ENCODE measurements at places on chromosomes 4 and X.

- no peak for DNase-seq
Observed at GRCh38 chr4:119070301-119070700, 65.3 kb upstream of the MYOZ2 start.

GRCh38 chrX:84611843-84612636 is 109.8 kb upstream of the HDX start:
- no peak for DNase-seq

DNA sequence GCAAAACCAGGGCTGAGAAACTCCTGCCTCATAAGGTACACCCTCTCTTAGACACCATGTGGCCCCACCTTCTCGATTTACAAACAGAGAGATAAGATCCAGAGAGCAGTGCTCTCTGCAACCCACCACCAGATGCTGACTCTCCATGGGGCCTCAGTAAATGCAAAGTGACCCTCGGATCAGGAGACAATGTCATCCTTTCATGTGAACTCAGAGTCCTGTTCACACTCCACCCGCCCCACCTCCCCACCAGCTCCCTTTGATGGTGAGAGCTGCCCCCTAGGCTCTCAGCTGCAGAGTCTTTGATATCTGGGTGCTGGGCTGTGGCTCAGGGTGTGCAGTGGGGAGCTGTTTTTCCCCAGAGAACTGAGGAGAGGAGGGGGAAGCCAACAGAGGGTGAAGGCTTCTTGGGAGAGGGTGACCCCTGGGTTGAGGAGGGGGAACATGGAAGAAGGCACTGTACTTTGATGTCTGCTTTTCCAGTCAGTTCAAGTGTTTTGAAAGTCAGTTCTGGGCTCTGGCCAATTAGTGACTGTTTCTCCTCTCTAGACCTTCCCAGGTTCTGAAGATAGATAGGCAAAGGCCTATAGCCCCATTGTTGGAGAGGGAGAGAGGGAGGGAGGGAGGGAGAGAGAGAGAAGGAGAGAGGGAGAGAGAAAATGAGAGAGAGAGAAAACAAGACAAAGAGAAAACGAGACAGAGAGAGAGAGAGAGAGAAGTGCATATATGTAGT is 88.2 kb downstream of the SCD5 start:
- DNase-seq, result no peak

GRCh38 chrX:154648931-154649330 is 4.4 kb downstream of the CTAG2 start:
- DNase-seq, result no peak

- DNase-seq, result no peak
Observed at GRCh38 chr4:19534159-19534558, 717.5 kb upstream of the SLIT2 start.

GRCh38 chrX:38726612-38727011 is 74.6 kb upstream of the MID1IP1 start:
- DNase-seq, result no peak

Data from stimulated activated CD8-positive, alpha-beta memory T cell treated with anti-CD3 and anti-CD28 coated beads, Interleukin-2, amount 100 ng/mL, for 1 hour (primary cell).